Caudate nucleus (tissue), 63 donors: ENCODE measurements at places on chromosomes 4 and X.

- DNase-seq, result no peak
Observed at GRCh38 chr4:18394656-18395055, 373.1 kb upstream of the LCORL start.

- no peak for DNase-seq
Observed at GRCh38 chr4:182240161-182241130, 2.8 kb upstream of the TENM3 start.

DNA sequence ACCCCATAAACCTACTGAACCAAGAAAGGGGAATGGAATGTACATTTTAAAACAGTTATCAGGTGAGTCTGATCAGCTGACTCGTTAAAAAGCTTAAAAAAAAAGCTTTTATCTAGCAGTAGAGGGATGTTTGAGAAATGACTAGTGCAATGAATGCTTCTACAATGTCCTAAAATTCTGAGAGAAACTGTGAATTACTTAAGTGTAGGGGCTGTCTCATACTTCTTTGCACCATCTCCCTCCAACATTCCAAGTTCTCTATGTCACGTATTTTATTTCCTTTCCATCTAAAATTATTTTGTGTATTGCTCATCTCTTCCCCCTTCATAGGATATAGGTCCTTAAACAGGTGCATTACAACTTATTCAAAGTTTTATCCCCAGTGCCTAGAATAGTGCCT, 11.9 kb upstream of the AREG start:
- no peak for DNase-seq

- DNase-seq, result no peak
Observed at GRCh38 chrX:357693-358471, 28.8 kb downstream of the PPP2R3B start.

- DNase-seq, result no peak
Observed at GRCh38 chr4:189815404-189816192, 125.1 kb upstream of the FRG1 start.

GRCh38 chr4:8939840-8940742, 68.5 kb upstream of the HMX1 start:
- DNase-seq, result no peak

DNA sequence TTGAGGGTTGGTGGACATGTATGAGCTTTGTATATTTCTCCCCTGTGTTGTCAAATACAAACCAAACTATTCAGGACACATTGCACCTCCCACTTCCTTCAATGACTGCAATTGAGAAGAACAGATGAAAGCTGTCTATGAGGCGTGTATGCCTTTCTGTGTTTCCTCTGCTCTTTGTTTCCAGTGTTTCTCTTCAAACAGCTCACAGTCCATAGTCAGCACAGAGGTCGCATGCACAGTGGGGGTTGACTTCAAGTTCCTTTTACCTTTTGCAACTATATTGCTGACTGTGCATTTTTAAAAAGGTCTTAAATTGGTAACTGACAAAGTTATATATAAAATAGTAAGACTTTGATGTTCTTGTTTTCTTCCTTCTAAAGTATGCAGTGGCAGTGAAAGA, 957.8 kb downstream of the C4orf33 start:
- DNase-seq, result no peak

DNA sequence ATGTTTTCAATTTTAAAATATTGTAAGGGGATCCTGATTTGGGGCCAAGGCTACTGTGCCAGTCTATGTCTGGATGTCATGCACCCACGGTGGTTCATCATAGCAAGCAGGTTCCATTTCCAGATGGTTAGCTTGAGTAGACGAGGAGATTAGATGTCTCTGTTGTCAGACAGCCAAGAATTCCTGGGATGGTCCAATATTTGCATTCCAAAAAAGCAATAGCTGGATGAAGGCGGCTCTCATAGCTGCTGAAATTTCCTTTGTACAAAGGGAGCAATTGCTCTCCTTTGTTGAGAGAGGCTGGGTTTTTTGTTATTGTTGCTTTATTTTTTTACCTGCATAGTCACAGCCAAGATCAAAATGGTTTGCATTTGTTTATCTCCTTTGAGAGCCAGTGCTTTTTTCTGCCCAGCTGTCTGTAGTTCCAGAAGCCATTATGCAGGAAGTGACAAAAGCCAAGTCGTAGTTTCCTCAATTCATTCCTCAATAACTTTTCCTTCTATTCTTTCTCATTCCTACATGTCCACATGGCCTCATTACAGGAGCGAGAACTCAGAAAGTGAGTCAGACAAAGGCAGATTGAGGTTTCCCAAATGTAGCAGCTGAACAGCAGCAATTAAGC, 107.9 kb downstream of the MMRN1 start:
- DNase-seq, result no peak

- DNase-seq, result no peak
Observed at GRCh38 chr4:1770791-1771231, 22.3 kb upstream of the FGFR3 start.

DNA sequence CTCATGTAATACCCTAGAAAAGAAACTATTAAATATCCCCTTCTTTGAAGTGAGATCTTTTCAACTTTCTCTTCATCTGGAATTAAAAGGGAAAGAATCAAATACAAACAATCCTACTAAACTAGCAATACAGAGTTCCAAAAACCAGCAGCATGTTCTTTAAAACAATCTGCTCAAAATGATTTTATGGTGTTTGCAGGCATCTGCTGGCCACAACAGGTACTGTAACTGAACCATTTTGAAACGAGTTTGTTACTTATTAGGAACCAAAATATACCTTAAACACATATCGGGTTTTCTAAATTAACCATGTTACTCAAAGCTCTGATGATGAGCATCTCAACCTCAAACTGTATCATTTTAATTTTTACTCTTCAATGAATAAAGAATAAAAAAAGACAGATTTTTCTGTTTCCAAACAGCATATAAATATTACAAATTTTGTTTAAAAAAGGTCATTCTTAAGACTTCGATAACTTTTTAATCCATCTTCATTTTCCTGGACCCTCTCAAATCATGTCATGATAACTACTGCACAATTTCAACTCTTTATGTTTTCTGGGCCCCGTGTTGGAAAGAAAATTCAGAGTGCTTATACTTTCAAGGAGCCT, 56.5 kb downstream of the ARAP2 start:
- DNase-seq, result no peak

DNA sequence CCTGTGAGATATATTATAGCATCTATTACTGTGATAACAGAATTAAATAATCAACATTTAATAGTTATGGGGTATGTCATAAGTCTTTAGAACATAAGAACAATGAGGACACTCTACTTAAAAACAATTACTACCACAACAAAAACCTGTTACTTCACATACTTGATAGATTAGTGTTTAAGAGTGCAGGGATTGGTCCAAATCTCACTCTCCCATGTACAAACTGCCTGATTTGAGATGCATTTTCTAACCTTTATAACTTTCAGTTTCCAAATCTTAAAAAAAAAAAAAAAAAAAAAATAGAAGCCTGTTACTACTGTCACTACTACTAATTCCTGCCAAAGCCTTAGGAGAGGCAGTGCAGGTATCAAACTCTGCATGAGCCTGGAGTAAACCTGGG, 5.6 kb downstream of the PCDH18 start:
- no peak for DNase-seq
